ENCODE measurements at places on chromosomes 11 and 22. TPM values are rescaled to one million over a fixed set of nuclear protein-coding genes. Genes with fewer than 3 reads are reported as not detected.

Gene ADAMTS8
- total RNA-seq = 1.9 TPM

Gene LMNTD2
- total RNA-seq = 7.3 TPM

GRCh38 chr11:73757598-73757997 is 3.3 kb downstream of the RAB6A start:
- no peak for DNase-seq

DNA sequence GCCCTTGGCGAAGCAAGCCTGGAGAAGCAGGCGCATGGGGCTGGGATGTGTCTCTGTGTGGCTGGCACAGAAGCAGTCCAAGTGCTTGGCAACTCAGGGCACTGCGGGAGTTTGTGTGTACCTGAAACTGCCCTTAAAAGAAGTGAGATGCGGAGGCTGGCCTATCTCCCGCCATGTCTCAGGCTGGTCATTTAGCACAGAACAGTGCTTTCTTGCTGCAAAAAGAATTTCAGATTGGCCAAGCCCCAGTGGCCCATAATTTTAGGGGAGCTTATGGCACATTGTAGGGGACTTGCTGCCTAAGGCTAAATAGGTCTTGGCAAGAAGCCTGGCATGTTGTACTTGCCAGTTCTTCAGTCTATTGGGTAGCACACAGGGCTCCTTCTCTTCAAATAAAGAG is 16.4 kb downstream of the EHF start:
- no peak for DNase-seq

DNA sequence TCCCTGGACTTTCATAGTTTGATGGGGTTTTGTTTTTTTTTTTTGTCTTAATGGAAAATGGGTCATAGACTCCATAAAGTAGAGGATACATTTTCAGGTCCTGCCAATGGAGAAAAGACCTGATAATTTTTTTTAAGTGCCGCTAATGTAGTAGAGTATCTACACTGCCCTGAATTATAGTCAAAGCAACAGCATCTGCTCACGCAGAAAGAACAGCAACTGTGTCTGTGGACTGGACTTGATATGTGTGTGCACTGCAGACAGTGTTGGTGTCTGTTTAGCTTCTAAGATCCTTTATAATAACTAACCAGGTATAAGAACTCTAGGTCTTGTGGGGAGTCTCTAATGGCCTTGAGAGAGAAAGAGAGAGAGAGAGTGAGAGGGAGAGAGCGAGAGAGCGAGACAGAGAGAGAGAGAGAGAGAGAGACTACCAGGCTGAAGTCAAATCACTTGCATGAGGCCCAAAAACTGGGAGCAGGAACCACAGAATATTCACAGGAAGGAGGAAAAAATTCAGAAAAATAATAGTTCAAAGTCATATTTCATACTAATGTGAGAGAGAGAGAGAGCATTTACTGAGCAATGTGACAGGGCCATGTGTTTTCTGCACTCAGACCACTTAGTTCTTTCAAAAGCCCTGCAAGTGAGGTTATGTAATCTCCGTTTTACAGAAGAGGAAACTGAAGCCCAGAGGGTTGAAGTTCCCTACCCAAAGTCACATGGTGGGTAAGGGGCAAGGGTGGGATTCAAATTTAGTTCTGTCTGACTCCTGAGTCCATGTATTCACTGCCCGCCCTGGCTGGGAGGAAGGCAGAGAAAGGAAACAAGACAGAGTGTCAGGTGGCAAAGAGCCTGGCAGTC is 8.6 kb upstream of the MIAT start:
- DNase-seq = no peak

Gene PUS3
- 14.1 TPM for total RNA-seq

- no peak for DNase-seq
Measured at GRCh38 chr11:66216911-66217310, 51.5 kb upstream of the RAB1B start.

Gene CRYBB2
- 0.37 TPM for total RNA-seq

DNA sequence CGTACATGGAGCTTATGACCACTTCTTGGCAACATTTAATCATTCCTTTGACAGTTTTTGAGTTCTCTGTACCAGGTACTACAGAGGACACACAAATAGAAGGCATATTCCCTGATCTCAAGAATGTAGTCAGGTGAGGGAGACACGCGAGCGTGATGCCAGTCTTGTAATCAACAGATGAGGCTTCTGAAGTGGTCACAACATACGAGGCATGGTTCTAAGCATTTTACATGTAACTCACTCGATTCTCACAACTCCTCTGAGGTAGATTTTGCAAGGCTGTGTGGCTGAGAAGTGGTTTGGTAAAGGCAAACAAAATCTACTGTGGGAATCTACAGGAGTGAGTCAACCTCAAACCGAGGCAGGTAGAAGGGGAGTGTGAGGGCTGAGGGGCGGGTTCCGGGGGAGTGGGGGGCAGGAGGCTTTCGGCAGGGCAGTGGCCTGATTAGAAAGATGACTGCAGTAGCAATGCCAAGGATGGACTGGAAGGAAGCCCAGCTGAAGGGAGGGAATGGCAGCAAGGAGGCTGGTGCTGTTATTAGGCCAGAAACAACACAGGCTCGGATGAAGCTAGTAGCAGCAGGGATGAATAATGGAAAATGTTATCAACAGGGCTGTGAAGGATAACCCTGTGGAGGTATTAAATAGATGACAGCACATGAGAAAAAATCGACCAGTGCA is 63.8 kb downstream of the ST14 start:
- DNase-seq = no peak

DNA sequence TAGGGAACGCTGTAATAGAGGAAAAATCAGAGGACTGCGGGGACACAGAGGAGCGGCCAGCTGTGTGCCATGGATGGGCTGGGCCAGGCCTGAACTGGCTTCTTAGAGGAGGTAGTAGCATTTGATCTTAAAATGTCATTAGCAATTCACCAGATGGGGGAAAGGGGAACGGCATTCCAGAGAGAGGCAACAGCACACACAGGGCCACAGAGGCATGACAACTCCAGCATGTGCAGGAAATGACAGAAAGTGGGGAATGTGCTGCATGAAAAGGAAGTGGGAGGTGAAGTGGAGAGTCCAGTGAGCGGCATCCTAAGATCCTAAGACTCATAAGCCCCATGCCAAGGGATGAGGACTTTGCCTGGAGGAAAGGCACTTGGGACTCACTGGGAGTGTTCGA is 69.0 kb downstream of the UBASH3B start:
- no peak for DNase-seq

Gene STK33
- total RNA-seq = 9.6 TPM

- DNase-seq = no peak
Measured at GRCh38 chr22:46769191-46769675, 6.8 kb downstream of the TBC1D22A start.

DNA sequence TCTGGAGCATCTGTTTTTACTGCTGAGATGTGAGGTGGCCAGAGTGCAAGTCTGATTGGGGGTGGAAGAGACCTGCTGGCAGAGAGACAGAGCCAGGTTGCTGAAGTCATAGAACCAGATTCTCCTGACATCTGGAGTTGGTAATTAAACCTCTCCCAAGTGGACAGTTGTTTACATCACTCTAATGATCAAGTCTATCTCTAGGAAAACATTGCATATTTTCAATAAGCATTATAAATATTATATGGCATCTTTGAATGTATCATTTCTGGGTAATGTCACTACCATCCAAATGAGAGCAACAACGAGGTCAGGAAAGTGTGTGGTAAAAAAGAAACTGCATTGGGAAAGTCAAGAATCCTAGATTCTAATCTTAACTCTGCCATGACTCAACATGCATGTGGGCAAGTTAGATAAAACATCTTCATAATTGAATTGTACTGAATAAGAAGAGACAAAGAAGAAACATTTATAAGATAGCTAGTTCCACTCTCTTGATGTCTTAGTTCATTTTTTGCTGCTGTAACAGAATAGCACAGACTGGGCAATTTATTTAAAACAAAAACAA is 351.2 kb upstream of the API5 start:
- no peak for DNase-seq

DNA sequence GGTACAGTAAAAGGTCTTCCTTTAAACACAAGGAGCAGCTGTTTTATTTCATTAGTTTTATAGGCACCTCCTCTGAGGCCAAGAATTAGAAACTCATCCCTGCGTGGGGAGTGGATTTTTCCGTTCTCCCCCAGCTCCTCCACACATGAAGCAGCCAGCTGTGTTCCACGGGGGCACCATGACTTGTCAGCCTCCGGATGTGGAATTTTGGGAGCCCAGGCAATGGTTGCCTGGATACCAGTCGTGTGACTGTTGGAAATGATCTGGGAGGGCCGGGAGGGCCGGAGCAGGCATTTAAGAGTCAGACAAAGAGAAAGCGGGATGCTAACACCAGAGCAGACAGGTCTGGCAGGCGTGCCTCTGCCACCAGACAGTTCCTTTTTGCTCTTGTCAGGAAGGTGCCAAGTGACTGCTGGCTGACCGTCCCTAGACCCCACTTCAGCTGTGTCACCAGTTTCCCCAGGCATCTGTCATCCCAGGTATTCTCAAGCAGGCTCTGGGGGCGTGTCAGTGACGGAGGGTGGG is 15.9 kb upstream of the CDC42EP2 start:
- peak; percentile 53 for DNase-seq

DNA sequence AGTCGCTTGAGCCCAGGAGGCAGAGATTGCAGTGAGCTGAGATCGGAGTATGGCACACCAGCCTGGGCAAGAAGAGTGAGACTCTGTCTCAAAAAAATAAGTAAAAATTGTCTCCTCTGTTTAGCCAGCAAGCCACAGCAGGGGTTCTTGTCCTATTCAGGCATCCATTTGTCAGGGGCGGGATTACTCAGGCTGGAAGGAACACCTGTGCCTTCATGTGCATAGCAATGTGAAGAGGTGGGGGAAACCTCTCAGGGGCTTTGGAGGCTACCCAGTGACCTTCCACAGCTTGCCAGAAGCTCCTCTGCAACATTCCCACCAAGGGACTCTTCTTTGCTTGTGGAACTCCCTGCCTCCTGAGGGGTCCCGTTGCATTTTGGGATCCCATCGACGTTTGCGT is 63.3 kb downstream of the FBLN1 start:
- DNase-seq = no peak

- no peak for DNase-seq
Measured at GRCh38 chr11:122098261-122098980, 17.6 kb downstream of the BLID start.

Gene ASPHD2
- total RNA-seq = 1.4 TPM

Gene KDM4E
- not detected for total RNA-seq

GRCh38 chr11:43723617-43724016 is 43.1 kb downstream of the HSD17B12 start:
- no peak for DNase-seq

Gene HTR3A
- not detected for total RNA-seq

DNA sequence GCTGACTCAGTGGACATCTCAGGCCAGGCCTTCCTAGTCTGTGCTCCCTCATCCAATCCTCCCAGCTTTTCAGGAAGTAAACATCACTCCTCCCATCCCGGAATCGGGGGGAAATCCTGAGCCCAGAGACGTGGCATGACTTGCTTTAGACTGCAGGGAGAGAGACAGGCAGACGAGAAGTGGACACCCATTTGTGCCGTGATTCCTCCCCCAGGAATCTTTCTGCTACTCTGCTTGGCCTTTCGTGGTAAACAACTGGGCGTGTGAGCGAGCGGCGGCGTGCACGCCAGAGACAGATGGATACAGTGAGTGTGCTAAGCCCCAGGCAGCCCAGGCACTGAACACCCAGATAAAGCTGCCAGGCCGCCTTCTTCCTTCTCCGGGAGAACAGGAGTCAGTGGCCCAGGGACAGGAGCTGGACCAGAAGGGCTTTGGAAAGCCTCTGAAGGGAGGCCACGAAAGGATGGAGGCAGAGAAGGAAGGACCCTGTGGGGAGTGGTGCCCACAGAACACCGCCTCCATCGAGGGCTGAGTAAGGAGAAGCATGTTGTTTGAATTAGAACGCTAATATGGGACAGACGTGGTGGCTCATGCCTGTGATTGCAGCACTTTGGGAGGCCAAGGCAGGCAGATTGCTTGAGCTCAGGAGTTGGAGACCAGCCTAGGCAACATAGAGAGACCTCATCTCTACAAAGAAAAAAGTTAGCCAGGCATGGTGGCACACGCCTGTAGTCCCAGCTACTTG is 53.0 kb upstream of the PRR5 start:
- peak; percentile 74 for DNase-seq

Gene APOL3
- total RNA-seq = 2.7 TPM

Gene PC
- 47.4 TPM for total RNA-seq

GRCh38 chr11:68312117-68312779 is at the start of gene LRP5:
Gene LRP5 (plus strand): TSS chr11:68312591. CDS start chr11:68312715, 124 bp downstream.
- peak; percentile 83 for DNase-seq

DNA sequence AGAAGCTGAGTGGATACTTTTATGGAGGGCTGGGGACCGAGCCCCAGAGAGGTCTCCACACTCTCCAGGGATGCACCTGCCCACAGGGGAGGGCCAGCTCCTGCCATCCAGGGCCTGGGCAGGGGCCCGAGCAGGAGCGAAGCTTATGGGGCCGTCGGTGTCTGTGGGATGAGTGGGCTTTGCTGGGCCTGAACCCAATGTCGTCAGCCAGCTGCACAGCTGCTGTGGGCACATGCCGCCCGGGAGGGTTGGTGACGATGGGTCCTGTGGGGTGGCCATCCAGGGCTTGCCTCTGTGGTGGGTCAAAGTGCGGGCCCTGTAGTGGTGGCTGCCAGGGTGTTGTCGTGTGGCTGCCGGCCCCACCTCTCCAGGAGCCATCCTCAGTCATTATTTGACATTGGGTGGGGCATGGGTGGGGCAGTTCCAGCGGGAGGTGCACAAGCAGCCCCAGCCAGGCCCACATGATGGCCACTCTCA is 447.1 kb downstream of the TBC1D22A start:
- DNase-seq = no peak

Gene DDX25
- total RNA-seq = 0.80 TPM

Gene BET1L
- total RNA-seq = 28.6 TPM

DNA sequence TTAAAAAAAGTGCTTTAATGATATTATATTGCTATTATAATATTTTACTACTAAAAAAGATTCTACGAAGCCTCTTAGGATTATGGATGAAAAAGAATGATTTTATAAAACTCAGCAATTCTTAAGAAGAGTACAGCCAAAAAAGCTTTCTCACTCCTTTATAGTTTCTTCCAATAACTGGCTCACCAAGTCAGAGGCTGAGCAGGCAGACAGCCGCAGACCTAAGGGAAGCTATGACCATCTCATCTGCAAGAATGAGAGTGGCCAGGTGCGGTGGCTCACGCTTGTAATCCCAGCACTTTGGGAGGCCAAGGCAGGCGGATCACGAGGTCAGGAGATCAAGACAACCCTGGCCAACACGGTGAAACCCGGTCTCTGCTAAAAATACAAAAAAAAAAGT is 12.7 kb upstream of the EMID1 start:
- DNase-seq = no peak

DNA sequence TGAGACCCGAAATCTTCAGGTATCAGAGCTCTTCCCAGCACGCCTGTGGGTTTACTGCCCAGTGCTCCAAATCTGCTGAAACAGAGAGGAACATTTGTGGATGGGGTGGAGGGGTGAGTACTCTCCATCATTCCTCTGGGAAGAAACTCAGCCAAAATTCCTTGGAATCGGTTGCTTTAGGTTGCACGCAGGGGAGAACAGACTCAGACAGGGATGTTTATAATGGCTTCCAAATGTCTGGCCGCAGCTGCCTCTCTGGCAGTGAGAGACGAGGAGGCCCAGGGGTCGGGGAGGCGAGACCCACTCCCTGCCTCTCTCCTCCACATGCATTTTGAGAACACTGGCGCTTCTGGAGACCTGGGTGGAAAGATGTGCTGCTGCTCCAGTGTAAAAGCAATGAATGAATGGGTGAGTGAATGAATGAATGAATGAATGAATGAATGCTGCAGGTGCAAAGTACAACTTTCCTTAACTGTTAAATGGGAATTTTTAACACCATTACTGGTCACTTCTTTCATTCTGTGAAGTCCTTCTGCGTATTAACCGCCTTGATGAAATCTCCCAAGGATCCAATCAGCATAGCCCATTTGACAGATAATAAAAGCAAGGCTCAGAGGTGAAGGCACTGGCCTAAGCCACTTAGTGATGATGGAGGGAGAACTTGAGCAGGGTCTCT is 437.4 kb downstream of the MIAT start:
- DNase-seq = peak; percentile 62

GRCh38 chr11:65132988-65133700 is 1.2 kb downstream of the SYVN1 start:
- peak; percentile 85 for DNase-seq

Gene LGR4
- total RNA-seq = 115 TPM
